ENCODE measurements at places on chromosomes 12 and 14.

- no peak for DNase-seq
Measured at GRCh38 chr12:41287500-41288141, 99.5 kb downstream of the PDZRN4 start.

DNA sequence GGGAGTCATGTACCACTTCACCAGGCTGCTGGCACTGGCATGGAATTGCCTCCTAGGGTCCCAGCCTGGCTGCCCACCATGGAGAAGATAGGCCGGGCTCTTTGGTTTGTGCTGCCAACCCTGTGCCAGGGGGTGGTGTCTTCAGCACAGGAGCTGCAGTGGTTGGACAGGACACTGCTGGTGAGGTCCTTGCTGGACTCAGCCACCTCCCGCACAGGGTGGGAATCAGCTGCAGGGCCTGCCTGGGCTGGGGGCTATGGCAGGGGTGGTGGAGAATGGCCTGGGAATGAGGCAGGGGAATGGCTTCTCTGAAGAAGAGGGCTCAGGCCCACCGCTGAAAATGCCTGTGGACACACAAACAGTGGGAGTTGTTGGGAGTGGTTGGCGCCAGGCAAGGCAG, 70.6 kb upstream of the CAPRIN2 start:
- no peak for DNase-seq

- no peak for DNase-seq
Measured at GRCh38 chr12:55930771-55931316, at the start of gene DGKA. Gene DGKA, plus strand, starts transcription at chr12:55931162. Its CDS starts 5,342 bp downstream, at chr12:55936504.

DNA sequence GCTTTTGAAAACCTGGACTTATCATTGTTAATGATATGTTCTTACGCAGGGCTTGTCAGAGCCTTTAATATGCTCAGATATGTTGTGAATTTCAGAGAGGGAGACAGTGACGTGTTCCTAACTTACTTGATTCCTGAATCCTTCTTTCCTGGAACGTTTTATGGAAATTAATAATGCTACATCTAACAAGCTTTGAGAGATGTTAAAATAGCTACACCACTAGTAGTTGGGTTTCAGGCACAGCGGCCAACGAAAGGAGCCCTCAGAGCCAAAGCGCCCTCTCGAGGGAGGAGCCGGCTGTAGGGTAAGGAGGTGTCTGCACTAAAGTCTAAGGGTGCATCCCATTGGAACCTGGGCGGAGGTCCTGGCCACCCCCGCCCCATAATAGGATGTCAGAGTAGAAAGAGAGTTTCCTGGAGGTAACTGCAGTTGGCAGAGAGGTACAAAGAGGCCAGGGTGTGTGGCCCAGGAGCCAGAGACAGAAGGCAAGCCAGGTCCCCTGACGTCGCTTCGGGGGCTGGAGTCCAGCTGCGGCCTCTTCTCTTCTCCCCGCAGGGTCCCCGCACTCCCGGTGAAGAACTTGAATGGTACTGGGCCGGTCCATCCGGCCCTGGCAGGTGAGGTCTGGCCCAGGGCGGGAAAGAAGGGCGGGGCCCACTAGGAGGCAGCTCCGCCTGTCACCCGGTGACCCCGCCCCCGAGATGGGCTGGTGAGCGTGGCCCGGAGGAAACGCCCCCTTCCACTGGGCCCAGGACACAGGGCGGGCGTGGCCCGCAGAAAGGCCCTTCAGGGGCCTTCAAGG, 36.3 kb downstream of the DTX1 start:
- no peak for DNase-seq

GRCh38 chr12:95978774-95979173, 17.4 kb downstream of the HAL start:
- DNase-seq, result no peak

GRCh38 chr14:68401855-68402254, 391.0 kb downstream of the ZFP36L1 start:
- no peak for DNase-seq

GRCh38 chr12:85617307-85618091, 218.7 kb downstream of the RASSF9 start:
- DNase-seq, result no peak
